Cerebellar cortex (tissue), 1 donor: ENCODE measurements at places on chromosomes 3 and 15.

GRCh38 chr3:109071350-109072142, 46.4 kb downstream of the MORC1 start:
- no peak for DNase-seq

DNA sequence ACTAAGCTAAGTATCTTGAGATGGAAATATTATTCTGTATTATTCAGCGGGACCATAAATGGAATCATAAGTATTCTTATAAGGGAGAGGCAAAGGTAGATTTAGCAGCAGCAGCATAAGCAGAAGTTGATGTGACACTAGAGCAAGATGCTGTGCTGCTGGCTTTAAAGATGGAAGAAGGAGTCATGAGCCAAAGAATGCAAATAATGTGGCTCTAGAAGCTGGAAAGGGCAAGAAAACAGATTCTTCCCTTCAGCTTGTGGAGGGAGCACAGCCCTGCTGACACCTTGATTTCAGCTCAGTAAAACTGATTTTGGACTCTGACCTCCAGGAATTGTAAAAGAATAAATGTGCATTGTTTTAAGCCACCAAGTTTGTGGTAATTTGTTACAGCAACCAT, 144.2 kb upstream of the ANKRD28 start:
- DNase-seq = no peak

DNA sequence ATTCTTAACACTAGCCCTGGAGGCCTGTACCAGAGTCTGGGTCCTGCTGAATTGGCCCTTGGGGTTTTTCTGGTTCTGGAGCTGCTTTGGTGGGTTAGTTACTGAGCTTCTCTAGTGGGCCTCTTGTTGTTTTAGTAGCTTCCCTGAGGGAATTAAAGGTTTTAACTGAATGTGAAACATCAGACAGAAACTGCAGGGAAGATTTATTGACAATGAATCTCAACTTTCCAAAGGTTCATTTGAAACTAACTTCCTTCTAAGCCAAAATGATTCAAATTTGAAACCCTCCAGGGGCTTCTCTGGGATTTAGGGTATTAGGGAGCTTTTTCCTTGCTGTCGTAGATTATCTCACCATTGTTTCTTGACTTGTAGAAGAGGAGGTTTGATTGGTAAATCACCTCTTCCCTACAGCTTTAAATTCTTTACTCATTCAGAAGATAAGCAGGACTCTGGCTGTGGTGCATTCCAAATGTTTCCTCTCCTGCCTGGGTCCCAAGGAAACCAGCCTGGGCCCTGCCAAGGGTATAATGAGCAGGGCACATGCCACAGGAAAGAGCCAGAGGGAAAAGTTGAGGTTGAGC, 71.0 kb downstream of the TP63 start:
- no peak for DNase-seq

GRCh38 chr3:123791898-123792297, 92.2 kb downstream of the MYLK start:
- DNase-seq = no peak

GRCh38 chr3:59084583-59084982, 34.8 kb upstream of the CFAP20DC start:
- no peak for DNase-seq

DNA sequence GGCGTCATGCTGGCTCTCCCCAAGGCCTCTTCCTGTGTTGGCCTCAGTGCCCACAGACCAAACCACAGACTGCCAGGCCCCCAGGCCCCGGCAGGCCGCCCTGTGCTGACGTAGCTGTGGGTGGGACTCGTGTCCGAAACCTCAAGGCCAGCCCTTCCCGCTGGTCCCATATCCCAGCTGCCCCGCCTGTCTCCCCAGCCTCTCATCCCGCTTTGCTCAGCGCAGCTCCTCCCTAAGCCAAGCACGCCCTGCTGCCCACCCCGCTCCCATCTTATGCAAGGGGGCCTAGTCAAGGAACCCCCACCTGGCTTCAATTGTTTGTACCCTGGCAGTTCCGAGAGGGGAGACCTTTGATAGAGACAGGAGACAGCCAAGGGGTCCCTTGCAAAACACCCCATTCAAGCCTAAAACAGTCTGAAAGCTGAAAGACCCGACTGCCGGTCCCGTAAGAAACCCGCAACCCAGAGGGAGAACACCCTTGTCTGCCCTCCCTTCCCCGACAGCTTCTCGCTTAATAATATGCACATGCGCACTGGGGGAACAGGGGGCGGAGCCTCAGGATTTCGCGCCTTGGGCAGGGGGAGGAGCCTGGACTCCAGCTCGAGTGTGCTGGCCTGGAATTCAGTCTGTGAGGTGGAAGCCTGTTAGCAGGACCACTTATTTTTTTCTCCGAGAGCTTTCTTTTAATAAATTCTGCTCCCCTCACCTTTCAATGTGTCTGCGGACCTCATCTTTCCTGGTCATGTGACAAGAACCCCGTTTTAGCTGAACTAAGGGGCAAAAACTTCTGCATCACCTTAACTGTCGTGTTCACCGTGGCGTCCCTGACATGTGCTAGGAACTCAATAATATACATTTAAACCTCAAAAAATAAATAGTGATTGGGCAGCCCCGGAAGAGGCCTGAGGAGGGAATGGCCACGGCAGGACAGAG, 17.2 kb downstream of the TNFAIP8L3 start:
- no peak for DNase-seq

DNA sequence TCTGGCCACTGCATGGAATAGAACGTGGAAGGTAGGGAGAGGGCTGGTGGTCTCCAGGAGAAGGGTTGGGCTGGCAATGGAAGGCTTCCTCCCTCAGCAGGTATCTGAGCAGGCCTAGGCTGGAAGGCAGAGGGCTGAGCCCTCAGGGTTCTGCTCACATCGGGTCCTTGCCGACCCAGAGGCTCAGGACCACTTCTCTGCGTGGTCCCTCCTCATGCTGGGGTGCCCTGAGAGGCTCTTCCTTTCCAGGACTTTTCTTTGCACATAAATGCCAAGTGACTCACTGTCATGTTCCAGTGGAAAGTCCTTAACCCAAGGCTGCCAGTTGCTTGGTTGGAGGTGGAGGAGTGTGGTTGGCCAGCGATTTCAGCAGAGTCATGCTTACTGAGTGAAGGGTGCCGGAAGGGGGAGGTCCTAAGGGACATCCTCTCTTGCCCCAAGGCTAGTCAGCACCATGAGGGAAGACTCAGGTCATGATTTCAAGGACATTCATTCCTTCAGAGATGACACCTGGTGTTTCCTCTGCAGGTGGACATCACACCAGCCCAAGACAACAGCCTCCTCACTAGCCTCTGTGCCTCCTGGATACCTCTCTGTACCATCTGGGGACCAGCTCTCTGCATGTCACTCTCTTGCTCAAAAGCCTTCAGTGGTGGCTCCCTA, 8.2 kb downstream of the SLC6A6 start:
- no peak for DNase-seq

- no peak for DNase-seq
Observed at GRCh38 chr3:76040946-76041345, 255.6 kb upstream of the ZNF717 start.

GRCh38 chr3:115660646-115661337, 37.5 kb downstream of the GAP43 start:
- DNase-seq = no peak

DNA sequence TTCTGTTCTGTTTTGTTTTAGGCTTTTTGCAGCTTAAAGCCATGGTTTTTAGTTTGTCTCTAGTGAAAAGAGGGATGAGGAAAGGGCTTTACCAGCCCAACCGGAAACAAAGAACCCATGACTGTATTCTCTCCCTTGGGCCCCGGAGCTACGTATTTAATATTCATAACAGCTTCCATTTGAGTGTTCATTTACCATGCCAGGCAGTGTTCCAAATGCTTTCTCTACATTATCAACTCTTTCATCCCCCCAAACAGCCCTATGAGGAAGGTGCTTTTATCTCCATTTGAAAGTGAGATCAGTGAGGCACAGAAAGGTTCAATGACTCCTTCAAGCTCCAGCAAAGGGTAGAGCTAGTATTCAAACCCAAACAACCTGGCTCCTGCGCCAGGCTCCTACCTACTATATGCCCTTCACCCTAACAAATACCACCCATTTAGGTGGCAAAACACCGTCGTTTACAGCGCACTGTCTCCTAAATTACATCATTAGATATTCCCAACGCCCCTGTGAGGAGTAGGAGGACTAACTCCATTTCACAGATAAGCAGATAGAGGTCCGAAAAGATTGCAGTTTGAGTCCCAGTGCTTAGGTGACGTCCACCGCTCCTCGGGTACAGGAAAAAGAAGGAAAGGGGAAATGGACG, 27.9 kb downstream of the GTPBP8 start:
- no peak for DNase-seq

DNA sequence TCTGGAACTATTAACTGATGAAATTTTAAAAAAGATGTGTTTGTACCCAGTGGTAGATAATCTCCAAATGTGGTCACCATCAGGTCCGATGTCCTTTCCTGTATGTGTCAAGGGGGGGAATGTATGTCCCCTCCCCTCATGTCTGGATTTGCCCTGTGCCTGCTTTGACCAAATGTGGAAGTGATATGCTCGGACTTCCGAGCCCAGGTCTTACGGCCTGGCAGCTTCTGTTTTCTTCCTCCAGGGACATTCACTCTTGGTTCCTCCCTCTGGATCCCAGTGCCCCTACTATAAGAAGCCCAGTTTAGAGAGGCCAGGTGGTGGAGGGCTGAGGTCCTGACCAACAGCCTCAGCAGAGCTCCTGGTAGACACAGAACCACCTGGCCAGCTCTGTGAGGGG, 75.5 kb downstream of the CCR1 start:
- no peak for DNase-seq

DNA sequence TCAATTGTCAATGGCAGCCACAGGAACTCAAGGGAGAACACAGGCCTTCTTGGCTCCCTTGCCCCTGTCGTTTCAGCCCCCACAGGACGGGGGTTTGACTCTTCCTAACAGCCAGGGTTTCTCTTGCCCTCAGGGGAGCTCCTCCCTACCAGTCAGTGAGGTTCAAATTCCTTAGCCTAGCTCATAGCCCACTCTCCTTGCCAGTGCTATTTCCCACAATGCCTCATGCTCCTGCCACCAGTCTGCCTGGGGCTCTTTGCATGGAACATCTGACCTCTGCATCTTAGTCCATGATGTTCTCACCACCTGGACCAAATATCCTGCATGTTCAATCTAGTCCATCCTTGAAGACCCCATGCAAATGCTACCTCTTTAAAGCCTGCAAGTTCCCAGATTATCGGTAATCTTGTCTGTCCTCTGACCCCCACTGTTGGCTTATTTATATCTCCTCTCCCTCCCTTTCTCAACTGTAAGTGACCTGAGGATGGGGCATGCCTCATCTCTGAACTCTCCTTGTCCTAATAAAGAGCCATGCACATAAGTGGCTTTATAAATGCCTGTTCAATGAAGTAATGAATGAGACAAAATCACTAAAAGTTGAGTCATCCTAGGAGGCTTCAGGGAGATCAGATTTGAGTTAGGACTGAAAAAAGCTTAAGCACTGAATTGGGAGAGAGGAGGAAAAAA, 78.0 kb downstream of the MYO1E start:
- DNase-seq = no peak

DNA sequence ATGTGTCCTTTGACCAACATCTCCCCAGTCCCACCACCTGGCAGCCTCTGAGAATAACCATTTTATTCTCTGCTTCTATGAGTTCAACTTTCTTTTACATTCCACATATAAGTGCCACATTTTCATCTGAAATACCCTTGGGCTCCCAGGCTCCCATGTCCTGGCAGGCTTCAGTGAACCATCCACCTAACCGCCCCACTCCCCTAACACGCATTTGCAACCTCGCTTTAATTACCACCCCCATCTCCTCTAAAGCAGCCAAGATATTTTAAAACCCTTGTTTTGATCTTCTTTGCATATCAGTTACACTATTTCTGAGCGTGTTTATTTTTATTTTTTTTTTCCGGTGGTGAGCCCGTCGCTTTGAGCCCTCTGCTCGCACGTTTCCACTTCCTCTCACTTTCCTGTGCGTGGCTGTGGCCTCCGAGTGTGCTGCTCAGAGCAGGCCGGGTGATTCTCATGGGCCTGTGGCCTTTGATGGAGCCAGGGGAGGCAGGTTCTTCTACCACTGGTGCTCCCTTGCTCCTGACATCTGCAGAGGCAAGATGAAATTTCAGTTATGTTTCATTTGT, 195.4 kb upstream of the LPP start:
- no peak for DNase-seq

DNA sequence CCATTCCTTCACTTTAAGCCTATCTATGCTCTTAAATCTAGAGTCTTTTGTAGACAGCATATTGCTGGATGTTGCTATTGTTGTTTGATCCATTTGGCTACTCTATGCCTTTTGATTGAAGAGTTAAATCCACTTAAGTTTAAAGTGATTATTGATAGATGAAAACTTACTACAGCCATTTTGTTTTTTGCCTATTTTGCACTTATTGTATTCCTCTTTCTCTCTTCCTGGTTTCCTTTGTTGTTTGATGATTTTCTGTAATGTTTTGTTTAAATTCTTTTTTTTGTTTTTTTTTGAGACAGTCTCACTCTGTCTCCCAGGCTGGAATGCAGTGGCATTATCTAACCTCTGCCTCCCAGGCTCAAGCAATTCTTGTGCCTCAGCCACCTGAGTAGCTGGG, 19.8 kb downstream of the IQCF6 start:
- no peak for DNase-seq

DNA sequence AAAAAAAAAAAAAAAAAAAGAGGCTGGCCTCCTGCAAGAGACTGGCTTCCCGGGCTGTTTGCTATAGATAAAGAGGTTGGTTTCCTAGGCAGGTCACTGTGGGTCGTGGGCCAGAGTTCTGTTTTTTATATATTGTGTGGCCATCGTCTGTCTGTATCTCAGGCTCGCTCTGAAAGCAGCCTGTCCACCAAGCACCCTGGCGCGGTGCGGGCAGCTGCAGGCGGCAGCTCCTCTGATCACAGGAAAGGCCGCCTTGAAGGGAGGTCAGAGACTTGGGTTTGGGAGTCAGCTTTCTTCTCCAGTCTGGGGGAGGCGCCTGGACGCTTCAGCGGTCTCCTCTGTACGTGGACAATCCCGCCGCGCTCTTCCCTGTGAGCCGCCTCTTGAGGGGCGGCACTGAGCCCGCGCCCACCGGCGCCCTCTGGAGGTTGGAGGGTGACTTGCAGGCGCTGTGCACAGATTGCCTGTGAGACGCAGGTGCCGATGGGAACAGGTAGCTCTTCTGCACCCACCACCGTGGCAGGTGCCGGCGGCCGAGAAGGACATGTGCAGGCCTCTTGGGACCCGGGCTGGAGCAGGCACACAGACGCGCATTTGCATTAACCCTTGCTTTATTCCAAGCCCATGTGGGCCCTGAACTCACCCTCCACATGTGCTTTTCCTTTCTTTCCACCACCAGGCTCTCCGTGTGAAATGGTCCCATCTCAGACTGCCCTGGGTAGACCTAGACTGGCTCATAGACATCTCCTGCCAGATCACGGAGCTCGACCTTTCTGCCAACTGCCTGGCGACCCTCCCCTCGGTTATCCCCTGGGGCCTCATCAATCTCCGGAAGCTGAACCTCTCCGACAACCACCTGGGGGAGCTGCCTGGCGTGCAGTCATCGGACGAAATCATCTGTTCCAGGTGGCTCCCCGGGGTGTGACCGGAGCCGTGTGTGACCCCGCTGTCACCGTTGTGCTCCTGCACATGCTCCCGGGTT, 89.3 kb downstream of the LRRK1 start:
- peak; percentile 79 for DNase-seq

GRCh38 chr3:182596676-182597410, 196.5 kb upstream of the ATP11B start:
- DNase-seq = no peak
